ENCODE measurements at places on chromosomes 16 and 17.

DNA sequence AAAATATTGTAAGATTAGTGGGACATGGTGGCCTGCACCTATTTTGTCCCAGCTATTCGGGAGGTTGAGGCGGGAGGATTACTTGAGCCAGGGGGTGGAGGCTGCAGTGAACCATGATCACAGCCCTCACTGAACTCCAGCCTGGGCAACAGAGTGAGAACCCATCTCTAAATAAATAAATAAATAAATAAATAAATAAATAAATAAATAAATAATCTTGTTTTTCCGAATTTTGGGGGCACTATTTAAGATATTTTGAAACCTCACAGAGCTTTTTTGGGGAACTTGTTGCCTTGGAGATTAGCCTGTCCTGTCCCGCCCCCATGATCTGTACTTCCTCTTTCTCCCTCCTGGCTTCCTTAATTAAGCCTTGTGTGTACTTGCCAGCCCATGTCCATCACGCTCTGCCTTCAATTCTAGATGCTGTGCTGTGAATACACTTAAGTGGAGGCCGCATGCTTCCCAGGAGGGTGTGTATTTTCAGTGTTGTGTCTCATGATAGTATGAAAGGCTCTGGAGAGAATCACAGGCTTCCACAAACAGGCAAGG is 4.4 kb downstream of the LGALS9 start:
- no peak for DNase-seq

DNA sequence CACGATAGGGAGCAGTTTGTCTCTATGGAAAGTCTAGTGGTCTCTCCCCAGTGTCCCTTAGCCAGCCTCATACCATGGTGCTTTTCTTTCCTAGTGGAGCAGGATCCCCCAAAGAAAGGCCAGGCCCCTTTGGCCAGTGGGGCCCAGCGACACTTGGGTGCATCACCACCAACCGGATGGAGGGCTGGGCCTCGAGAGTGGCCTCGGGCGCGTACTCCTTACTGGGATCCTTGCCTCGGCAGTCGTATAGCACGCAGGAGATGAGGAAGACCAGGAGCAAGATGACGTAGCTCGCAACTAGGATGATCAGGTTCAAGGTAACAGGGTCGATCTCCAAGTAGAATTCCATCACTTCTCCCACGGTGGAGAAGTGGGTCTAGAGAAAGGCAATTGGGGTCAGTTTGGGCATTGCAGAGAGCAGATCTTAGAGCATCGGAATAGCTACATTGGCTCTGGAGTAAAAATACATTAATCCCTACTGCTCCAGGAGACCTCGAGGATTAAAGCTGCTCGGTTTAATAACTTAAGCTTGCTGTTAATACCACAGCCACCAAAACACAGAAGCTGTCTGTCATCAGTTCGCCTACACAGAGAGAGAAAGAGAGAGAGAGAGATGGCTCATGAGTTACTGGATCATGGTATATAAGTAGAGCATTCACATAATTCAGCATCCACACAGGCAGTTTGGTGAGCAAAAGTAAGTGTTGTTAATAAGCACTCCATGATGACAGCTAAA is at the start of gene SMIM36:
Gene SMIM36 (minus strand): TSS at position 467 of the 736 bp plus-strand sequence.
- DNase-seq, result no peak

- DNase-seq, result no peak
Observed at GRCh38 chr16:79393127-79393526, 207.4 kb downstream of the MAF start.

GRCh38 chr17:80283116-80283852 is 22.6 kb downstream of the RNF213 start:
- DNase-seq, result no peak

DNA sequence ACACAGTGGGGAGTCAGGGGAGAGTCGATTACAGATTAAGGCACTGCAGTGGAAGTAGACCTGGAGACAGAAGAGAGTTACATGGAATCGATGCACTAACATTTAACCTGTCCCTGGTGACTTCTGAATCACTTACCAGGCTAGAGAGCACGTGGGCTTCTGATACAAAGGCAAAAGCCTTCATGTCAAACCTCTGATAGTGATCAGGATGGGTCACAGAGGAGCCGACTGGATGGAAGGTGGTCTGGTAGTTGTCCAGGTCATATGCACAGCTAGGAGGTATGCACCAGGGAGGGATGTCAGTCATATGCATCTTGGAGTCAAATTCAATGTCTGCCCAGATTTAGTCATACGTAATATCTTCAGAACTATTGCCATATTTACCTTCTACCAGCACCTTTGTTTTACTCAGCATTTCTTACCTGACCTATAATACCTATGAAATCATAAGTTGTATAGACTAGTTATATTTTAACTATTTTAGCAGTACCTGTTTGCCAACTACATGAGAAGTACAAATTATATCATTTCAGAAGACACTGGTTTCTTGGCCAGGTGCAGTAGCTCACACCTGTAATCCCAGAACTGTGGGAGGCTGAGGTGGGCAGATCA is 11.7 kb downstream of the ZP2 start:
- DNase-seq, result no peak

GRCh38 chr17:46776298-46777005 is 42.0 kb downstream of the WNT3 start:
- no peak for DNase-seq

DNA sequence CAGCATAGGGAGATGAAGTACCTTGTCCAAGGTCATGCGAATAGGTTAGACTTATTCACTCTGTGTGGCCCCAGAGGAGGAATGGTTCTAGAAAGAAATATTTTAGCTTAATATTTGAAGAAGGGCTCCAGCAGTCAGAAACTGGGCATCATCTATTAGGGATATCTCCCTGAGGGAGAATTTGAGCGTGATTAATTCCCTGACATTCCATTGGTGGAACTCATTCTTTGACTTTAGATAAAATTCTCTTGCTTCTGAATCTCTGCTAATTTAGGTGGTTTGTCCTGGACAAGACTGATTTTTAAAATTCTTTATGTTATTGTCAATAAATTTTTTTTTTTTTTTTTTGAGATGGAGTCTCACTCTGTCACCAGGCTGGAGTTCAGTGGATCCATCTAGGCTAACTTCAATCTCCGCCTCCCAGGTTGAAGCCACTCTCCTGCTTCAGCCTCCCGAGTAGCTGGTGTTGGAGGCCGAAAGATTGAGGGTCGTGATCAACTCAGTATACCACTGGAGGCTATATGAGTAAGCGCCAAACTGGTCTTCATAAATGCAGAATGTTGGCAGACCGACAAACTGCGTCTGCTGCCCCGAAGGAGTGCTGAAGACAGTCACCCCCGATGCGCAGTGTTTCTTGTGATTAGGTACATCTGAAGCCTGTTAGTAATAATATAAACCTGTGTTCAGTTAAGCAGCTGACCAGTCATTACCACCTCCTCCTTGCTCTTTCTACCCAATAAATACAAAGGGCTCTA is 267.9 kb upstream of the HSBP1 start:
- no peak for DNase-seq

- DNase-seq, result no peak
Observed at GRCh38 chr17:6526362-6527152, 29.8 kb downstream of the PITPNM3 start.

- no peak for DNase-seq
Observed at GRCh38 chr16:57775661-57776469, 26.4 kb downstream of the KIFC3 start.

GRCh38 chr17:42399121-42399520 is 10.9 kb upstream of the STAT3 start:
- DNase-seq, result no peak

DNA sequence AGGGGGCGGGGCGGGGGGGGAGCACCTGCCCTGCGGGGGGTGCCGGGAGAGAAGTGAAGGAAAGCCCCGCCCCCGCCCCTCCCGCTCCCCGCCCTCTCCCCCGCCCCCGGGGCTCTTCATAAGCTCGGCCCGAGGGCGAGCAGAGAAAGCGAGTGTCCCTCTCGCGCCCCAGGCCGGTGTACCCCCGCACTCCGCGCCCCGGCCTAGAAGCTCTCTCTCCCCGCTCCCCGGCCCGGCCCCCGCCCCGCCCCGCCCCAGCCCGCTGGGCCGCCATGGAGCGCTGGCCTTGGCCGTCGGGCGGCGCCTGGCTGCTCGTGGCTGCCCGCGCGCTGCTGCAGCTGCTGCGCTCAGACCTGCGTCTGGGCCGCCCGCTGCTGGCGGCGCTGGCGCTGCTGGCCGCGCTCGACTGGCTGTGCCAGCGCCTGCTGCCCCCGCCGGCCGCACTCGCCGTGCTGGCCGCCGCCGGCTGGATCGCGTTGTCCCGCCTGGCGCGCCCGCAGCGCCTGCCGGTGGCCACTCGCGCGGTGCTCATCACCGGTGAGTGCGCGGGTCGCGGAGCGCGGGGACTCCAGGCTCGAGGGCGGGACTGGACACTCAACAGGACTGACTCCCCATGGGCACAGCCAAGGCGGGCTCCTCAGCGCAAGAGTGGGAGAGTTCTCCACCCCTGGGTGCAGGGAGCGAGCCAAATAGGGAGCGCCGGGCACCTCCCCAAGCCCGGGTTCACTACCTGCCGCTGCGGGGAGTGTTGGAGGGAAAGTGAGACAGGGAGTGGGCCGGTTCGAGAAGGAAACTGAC is at the start of gene HSD11B2:
Gene HSD11B2 (plus strand): TSS at position 145 of the 798 bp plus-strand sequence. CDS start 128 bp downstream, at position 273.
- DNase-seq, result peak; percentile 49

GRCh38 chr17:19015428-19015827 is 10.9 kb upstream of the FAM83G start:
- no peak for DNase-seq
